Mucosa of descending colon (tissue), 3 donors: ENCODE measurements at places on chromosomes 16 and 17. TPM values are rescaled to one million over a fixed set of nuclear protein-coding genes. Genes with fewer than 3 reads are reported as not detected.

DNA sequence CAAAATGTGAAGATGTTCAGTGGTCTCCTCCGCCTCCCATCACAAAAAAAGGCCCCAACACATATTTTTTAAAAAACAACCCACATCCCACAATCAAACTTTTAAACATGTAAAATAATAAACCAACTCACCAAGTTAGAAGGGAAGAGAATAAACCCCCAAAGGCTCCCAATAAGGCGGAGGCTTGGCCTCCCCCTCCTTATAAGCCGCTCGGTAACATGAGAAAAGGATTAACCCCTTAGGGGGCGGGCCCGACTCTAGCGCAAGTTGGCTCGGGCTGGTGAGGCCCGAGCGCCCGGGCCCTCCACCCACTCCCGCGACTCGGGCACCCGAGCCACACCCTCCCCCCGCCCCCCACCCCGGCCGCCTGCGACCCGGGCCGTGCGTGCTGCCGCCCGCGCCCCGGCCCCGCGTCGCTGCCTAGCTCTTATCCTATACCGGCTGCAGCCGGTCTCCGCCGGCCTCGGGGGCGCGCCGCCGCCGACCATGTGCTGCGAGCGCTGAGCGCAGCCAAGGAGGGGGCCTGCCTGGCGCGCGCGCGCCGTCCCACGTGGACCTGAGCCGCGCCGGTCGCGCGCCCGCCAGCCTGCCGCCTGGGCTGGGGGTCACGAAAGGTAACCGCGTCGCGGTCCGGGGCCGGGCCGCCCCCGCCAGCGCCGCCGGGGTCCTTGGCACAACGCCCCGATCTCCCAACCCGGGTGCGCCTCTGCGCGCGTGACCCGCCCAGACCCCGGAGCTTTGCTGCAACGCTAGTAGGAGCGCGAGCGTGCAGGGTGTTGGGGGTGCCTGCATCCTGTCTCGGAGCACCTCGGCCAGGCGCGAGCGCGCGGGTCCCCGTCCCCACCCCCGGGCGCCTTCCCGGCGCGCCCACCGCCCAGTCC is at the start of the genes ARSG and SLC16A6:
TSS of gene ARSG (plus strand) at position 541 of the 881 bp plus-strand sequence. CDS start 15,999 bp downstream, outside the sequence.
TSS of gene SLC16A6 (minus strand) at position 173 of the 881 bp plus-strand sequence. CDS start 12,807 bp downstream, outside the sequence.
- peak; percentile 90 for DNase-seq

The GNAO1 gene
- 113 TPM for total RNA-seq

DNA sequence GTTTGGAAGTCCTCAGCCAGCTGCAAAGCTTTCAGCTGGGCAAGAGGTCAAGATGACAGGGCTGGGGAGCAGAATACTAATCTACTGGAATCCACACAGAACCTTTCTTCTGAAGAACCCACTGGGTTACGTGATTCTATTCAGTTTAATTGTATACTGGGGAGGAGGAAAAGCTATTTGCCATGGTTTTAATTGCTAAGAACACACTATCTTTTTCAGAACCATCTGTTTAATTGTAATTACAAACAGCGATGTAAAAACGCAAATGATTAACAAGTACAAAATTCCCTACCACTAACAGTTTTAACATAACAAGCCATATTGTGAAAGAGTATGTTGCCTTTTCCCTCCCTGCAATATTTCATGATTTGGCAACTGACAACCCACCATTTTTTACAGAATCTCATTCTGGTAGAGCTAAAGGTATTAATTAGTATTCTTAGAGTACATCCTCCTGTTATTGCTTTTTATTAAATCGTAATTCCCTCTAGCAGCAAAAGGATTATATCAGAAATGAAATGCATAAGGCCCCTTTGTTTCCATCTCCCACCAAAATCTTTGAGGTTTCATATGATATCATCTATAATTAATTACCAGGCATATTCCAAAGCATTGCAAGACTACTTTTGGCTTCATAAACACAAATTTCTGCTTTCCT is 12.1 kb downstream of the HYDIN start:
- no peak for DNase-seq

The DHX58 gene
- total RNA-seq: 18.0 TPM

The ZNF276 gene
- 31.6 TPM for total RNA-seq

- DNase-seq: peak; percentile 22
Measured at GRCh38 chr17:1059131-1059795, 62.3 kb downstream of the TIMM22 start.

DNA sequence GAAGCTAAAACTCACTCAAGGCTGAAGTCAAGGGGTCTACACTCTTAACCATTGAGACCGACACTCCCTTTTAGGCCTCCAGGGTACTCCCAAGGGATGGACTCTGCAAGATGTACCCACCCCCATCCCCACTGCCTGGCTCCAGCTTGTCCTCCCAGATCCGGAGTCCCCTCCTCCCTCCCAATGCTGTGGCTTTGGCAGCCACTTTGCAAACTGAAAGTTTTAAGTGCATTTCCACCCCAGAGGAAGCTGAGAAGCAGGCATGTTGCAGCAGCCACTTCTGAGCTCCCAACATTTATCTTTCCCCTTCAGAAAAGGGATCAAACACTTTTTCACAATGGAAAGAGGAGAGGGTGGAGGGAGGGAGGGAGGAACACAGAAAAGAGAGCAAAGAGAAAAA is 115.2 kb downstream of the COPRS start:
- no peak for DNase-seq

- no peak for DNase-seq
Measured at GRCh38 chr16:89311636-89312035, 94.1 kb downstream of the ZNF778 start.

DNA sequence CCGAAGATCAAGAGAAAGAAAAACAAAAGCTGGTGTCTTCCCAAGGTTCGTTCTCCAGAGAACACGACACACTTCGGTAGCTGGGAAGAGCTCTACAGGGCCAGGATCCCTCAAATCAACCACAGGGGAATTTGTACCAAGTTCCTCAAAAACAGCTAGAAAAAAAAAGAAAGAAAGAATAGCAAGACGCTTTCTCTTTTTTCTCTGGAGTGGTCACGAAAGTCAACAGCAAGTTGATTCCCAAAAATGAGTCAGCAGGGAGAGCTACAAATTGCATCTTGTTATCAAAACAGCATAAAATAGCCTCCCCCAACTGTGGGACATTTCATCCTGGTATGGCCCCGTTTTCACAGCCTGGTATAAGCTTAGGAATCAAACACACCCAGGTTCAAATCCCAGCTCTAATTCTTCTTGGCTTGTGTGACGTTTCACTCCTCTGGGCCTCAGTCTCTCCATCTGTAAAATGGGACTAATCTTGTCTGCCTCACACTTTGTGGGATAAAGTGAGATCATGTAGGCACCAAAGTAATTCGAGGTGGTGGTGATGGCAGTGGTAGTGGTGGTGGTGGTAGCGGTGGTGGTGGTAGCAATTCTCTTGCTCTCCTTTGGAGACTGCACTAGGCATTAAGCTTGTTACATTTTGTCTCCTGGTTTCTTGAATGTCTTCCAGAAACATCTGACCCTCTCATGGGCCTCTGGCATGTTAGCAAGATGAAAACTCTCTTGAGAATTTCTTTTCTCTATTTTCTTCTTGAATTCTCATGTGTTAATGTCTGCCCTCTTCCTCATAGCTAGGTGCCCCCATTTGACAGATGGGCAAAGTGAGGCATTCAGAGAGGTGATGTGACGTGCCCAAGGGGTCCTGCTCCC is 988 bp upstream of the IL21R start:
- no peak for DNase-seq

DNA sequence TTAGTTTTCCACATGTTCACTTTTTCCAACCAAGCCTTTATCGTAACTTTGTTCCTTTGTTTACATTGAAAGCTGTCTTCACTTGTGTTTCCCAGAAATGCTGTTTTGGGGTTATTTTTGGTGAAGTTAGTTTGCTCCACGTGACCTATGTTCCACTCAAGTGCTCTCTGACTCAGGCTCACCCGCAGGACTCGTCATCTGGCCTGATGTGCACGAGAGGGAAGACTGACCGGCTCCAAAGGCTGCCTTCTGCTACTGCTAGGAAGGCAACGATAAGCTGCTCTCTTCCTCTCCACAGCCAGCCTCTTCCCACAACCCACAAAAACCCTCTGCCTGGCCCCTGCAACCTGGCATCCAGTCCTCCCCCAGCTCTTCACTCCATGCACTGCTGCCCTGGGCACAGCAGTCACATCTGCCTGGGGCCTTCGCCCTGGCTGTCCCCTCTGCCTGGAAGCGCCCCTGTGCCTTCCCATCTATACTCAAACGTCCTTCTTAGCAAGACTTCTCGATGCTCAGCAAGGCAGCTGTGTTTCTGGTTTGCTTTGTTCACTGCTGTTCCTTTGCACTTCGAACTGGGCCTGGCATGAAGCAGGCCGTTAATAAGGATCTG is 28.0 kb downstream of the ZCCHC14 start:
- DNase-seq: peak; percentile 51

The KRTAP3-2 gene
- not detected for total RNA-seq

DNA sequence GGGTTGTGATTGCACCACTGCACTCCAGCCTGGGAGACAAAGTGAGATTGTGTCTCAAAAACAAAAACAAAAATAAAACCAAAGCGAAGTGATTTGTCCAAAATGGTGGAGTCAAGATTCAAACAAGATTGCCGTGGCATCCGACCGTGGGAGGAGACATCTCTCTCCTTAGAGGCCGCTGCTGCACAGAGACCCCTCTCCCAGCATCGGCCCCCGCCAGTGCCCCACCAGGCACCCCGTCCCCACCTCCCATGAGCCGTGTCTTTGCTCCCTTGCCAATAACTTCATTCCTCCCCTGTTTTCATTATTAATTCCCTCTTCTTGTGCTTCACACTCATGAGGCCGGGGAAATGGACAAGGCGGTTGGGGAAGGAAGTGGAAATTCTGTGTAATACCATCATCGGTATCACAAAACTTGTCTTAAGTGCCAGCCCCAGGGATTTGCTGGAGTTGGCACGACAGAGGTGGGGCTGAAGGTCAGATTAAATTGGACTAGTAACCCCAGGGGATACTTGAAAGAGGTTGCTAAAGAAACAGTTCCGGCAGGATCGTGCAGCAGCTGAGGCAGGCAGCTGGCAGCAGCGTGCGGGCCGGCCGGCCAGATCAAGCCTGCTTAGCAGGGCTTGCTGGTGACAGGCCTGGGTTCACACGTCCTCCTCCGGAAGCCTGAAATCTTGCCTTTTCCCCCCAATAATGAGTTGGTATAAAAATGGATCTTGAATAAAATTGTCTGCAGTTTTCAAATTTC is 66.8 kb downstream of the RTN4RL1 start:
- DNase-seq: no peak

GRCh38 chr16:24075931-24076716 is 180.0 kb upstream of the CACNG3 start:
- DNase-seq: no peak

The IGFALS gene
- 1.9 TPM for total RNA-seq

DNA sequence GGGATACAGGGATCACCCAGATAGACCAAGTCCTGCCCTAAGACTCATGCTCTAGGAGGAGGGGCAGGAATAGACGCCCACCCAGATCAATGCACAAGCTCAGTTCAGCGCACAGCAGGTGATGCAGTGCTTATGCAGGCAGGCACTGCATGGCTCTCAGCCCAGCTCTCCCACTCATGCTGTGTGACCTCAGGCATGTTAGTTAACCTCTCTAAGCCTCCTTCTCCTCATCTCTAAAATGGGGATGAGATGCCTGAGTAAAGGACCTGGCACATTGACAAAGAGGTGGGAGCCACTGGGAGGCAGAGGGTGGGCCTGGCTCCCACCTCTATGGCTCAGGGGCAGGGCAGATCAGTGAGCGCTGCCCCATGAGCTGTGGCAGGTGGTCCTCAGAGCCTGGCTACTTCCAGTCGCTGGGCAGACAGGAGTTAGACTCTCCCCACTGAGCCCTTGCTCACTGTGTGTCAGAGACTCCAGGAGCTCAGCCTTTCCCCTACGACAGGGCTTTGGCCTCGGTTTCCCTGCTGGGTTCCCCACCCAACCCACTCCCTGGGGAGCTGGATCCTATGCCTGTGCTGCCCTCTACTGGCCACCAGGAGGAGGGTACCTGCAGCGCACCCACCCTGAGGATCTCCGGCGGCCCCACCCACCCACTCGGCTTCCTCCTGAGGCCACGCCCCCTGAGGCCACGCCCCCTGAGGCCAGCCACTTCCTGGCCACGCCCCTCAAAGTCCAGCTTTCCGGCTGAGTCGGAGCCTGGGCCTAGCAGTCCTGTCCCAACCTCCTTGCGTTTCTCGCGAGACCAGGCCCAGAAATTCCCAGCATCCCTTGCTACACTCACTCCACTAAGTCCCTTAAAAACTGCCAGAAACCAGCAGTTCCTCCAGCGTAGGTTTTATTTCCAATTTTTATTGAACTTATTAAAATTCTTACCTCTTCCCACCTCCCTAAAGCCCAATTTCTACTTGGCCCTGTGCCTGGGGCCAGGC is 196.1 kb downstream of the GSG1L start:
- DNase-seq: peak; percentile 78

The RASD1 gene
- 19.2 TPM for total RNA-seq

The CCDC154 gene
- total RNA-seq: 2.4 TPM

- DNase-seq: no peak
Measured at GRCh38 chr16:57527027-57527426, 9.3 kb downstream of the CCDC102A start.

The MPP2 gene
- total RNA-seq: 13.2 TPM

GRCh38 chr17:41768682-41769288 is 17.7 kb downstream of the JUP start:
- no peak for DNase-seq

DNA sequence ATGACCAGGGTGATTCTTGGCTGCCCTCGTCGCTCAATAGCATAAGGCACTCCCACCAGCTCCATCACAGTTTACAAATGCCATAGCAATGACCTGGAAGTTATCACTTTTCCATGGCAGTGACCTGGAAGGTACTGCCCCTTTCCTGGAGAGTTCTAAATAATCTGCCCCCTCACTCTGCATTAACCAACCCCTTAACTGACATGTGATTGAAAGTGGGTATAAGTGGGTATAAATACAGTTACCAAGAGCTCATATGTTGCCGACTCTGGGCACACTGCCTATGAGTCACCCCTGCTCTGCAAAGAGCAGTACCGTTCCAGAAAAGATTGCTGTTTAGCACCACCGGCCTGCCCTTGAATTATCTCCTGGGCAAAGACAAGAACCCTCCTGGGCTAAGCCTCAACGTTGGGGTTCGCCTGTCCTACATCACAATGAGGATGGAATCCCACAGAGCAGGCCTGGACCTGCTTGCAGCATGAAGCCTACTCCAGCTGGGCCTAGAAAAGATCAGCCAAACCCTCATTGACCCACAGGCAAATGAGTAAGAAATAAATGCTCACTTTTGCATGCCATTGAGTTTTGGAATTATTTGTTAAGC is 95.2 kb upstream of the SEC14L1 start:
- no peak for DNase-seq

- no peak for DNase-seq
Measured at GRCh38 chr16:85210423-85211169, 98.3 kb upstream of the CIBAR2 start.

The HSPB9 gene
- not detected for total RNA-seq

The NPIPA2 gene
- 3.9 TPM for total RNA-seq

The GDE1 gene
- 90.5 TPM for total RNA-seq

- no peak for DNase-seq
Measured at GRCh38 chr17:64635647-64636305, 26.3 kb downstream of the SMURF2 start.

The DPEP2NB gene
- not detected for total RNA-seq

The ENPP7 gene
- total RNA-seq: not detected

GRCh38 chr16:66953462-66954096 is 7.5 kb upstream of the CES3 start:
- peak; percentile 79 for DNase-seq

The CCR7 gene
- 3.2 TPM for total RNA-seq
